ENCODE measurements at places on chromosomes 16 and 17.
A peak's percentile ranks its signal among the peaks of the same experiment; 100 is the strongest.

DNA sequence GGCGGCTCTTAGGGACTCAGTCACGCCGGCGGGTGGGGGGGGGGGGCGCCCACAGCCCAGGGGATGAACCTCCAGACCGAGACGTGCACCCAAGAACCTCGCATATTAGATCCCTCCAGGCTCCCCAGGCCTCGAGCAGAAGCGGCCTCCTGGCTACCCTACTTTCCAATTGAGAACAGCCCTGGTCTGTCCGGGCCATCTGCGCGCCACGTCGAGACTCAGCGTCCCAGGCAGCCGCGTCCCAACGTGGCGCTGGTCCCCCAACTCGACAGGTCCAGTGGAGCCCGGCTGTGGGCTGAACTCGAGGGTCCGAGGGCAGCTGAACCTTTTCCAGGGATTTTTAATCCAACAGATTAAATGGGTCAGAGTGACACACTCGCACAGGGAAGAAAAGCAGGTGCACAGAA lies 2.3 kb upstream of the IRX3 start:
- DNase-seq: no peak

DNA sequence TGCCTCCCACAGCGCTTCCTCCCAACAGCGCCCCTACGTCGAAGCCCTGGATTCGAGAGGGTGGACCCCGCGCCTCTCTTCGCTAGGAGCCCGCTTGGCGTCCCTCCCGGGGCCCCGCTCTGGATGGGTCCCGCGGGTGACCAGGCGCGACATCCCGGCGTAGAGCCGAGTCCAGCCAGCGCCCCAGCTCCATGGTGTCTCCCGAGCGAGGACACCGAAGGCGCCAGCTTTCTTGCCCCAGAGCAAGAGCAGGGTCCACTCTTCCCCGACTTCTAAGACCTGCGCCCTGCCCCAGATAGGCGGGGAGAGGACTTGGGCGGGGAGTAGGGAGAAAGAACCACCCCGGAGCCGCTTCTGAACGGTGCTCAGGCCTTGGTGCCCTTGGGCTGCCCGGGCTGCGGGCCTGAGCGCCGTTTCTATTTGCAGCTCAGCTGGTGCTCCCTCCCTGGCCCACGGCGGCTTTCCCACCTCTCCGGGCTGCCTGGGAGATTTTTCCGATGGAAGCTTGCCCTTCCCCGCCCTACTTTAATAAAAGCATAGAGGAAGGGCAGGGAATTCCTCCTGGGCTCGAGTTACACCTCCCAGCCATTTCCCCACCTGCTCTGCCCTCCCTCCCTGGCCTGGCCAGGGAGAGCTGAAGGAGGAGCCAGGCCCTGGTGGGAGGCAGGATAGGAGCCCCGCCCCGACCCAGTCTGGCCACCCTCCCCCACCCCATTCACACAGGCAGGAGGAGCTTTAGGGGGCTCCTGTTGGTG lies 1.8 kb downstream of the MMP15 start:
- no peak for DNase-seq

- DNase-seq: no peak
Measured at GRCh38 chr16:63461248-63461841, 1425.1 kb upstream of the CDH8 start.

DNA sequence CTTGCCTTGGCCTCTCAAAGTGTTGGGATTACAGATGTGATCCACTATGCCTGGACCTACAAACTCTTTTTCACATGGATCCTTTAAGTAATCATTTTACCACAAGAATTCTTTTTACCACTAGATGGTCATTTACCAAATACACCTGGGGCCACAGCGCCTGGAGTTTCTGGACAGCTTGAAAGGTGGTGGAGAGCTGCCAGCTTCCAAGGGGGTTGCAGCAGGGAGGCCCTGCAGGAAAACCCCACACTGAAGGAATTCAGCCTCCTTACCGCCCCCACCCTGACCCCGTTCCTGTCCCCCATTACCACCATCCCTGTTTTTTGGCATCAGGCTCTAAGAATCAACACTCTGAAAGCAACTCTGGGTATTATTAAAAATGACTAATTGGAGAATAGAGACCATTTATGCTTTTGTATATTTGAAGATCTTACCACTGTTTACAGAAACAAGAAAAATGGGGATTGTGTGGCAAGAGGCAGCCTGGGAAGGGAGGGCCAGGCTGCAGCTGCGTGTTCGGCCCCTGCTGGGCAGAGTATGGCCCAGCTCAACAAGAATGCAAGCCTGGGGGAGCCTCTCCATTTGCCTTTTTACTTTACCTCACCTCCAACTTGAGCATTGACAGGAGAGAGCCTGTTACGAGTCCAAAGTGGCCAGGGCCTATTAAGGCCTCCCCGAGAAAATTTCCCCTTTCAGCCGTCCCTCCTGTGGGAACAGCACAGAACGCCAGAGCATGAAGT lies 209.9 kb downstream of the ZFHX3 start:
- DNase-seq: no peak

DNA sequence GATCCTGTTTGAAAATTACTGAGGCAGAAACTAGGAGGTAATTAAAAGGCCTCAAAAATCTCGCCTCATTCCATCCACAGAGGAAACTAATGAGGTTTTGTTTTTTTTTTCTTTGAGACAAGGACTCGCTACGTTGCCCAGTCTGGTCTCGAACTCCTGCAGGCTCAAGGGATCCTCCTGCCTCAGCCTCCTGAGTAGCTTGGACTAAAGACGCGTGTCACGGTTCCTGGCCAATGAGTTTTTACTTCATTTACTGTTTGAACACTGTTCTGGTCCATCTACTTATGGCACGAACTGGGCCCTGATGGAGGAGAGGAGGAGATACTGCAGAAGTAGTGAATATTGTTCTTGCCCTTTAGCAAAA lies 600 bp upstream of the BLTP2 start:
- no peak for DNase-seq

GRCh38 chr17:78238823-78239488 lies 7.5 kb downstream of the TMEM235 start:
- DNase-seq: no peak

- no peak for DNase-seq
Measured at GRCh38 chr17:50352693-50353599, 7.0 kb downstream of the XYLT2 start.

DNA sequence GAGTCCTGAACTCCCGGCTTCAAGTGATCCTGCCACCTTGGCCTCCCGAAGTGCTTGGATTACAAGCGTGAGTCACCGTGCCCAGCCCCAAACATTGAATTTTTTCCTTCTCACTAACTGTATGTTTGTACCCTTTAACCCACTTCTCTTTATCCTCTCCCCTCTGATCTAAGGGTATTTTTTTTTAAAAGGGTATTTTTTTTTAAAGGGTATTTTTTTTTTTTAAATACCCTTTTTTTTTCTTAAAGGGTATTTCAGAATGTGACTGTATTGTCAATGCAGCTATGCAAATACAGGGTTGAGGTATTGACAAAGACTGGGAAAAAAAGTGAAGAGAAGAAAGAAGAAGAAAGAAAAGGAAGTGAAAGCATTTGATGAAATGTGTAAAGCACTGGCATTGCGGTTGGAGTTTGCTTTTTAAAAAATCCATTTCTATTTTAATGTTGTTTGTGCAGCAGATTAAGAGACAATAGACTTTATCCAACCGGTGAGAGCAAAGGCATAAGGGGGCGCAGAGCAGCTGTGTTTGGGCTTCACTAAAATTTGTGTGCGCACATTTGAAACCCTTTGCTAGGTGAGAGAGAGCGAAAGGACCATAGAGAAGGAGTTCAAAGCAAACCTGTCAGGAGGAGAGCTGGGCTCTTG lies 42.4 kb downstream of the SYT17 start:
- no peak for DNase-seq

GRCh38 chr17:39365242-39365641 lies 36.2 kb downstream of the FBXL20 start:
- DNase-seq: no peak

GRCh38 chr17:49987681-49988441 lies 7.2 kb downstream of the DLX3 start:
- DNase-seq: no peak

GRCh38 chr16:50040018-50040417 lies 15.0 kb downstream of the CNEP1R1 start:
- DNase-seq: no peak

GRCh38 chr17:44359458-44360143 lies 4.1 kb downstream of the FAM171A2 start:
- no peak for DNase-seq

DNA sequence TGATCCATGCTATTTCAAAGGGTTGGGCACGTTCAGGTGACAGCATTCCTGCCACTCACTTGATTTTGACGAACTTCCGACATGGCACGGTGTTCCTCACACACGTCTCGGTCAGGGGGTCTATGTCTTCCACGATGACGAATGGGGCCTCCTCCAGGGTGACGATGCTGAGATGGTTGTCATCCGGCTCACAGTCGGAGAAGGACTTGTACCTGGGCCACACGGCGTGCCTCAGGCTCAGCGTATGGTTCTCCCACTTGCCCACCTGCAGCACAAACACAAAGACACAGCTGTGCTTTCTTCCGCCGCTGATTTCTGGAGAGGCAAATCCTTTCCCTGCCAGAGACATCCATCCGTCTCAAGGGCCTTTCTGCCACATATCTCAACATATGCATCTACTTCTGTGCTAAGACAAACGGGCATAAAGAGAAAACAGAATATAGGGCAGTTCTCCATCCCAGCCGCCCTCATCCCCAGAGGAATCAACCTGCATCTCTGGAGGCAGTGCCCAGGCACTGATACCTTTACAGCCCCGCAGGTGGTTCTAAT lies 332.5 kb downstream of the GRIN2A start:
- DNase-seq: no peak

DNA sequence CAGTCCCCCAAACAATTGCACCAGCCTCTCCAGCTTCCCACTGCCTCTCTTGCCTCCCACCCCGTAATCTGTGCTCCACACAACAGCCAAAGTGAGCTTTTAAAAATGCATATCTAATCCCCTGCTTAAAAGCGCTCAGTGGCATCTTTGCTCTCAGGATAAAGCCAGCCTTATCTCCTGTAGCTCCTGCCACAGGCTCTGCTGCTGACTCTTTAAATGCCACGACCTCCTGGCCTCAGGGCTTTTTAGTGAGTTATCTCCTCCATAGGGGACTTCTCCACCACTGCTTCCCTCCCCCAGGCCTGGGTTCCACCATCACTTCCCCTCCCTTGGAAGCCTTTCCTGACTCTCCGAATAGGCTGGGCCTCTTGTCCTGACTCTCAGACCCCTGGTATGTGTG lies 98.6 kb downstream of the GNAO1 start:
- DNase-seq: no peak

- peak; percentile 73 for DNase-seq
Measured at GRCh38 chr16:69396187-69397061, 10.6 kb upstream of the TERF2 start.

DNA sequence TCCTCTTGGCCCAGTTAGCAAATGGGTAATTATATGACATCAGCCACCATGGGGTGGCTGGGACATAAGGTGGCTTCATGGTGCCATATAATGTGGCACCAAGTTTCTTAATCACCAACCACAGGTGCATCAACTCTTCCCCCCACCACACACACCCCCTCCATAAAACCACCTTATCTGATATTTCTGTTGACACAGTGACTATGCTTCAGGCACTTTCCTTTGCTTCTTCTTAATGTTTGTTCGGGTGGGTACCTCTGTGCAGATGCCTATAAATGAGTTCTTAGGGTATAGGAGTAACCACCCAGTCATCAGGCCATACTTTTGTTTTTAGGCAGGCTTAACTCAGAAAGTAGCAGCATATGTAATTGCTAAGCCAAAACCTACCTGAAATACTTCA lies 29.5 kb downstream of the RNF43 start:
- no peak for DNase-seq

DNA sequence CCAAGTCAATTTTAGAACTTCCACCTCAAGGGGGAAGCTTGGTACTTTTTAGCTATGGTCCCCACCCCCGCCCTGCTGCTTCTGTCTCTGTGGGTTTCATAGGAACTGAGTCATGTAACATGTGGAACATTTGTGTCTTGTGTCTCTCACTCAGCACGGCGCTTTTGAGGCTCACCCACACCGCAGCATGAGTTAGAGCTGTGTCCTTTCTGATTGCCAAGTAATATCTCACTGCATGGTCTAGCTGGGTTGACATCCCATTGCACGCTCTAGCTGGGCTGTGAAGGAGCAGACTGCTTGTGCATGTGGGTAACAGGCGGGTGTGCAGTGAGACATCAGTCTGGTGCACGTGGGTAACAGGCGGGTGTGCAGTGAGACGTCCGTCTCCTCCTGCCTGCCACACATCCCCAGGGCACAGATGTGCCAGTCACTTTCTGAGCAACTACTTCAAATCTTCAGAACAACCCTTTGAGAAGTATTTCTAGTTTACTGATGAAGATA lies 26.4 kb upstream of the SLC7A5 start:
- DNase-seq: peak; percentile 70

DNA sequence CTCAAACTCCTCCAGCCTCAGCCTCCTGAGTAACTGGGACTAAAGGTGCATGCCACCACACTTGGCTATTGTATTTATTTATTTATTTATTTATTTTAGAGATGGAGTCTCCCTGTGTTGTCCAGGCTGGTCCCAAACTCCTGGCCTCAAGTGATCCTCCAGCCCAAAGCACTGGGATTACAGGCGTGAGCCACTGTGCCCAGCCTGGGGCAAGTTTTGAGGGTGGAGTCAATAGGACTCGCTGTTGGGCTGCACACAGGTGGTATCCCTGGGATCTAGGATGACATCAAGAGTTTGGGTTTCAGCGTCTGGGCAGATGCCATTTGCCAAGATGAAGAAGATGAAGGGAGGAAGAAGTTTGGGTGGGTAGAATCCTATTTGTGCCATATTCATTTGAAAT lies 213.9 kb downstream of the GSG1L start:
- no peak for DNase-seq

- no peak for DNase-seq
Measured at GRCh38 chr17:50354776-50355175, 8.8 kb downstream of the XYLT2 start.

- peak; percentile 27 for DNase-seq
Measured at GRCh38 chr16:81723098-81723723, 55.9 kb upstream of the PLCG2 start.

DNA sequence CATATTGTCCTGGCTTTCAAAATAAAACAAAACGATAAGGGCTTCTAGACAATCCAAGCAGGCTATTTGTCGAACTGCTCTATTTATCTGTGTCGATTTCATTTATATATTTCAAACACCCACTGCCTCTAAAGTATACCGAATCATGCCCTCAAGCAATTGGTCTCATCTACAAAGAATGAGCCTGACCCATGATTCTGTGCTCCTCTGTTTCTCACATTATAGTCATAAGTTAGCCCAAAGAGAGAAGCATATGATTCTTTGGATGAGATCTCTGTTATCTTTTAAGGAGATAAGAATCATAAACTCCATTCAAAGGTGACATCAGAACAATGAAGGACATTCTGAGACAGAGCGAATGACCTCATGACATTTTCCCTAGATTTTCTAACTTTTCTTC lies 191.1 kb downstream of the MAP2K6 start:
- DNase-seq: no peak

DNA sequence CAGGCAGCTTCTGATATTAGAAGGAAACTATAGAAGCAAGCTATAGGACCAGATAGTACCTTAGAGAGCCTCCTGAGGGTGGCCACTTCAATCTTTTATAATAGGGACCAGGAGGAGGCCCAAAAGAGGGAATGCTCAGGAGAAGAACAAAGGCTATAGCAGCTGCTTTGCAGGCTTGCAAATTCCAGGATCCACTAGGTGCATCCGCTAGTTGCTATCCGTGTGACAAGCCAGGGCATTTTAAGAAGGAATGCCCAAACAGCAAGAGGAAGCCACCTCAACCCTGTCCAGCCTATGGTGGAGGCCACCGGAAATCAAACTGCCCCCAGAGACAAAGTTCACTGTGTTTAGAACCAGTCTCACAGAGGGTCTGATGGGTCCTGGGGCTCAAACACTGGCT lies 192.6 kb upstream of the KIF2B start:
- DNase-seq: no peak
